Endothelial cell of umbilical vein (primary cell): ENCODE measurements at places on chromosomes 3 and 15.

DNA sequence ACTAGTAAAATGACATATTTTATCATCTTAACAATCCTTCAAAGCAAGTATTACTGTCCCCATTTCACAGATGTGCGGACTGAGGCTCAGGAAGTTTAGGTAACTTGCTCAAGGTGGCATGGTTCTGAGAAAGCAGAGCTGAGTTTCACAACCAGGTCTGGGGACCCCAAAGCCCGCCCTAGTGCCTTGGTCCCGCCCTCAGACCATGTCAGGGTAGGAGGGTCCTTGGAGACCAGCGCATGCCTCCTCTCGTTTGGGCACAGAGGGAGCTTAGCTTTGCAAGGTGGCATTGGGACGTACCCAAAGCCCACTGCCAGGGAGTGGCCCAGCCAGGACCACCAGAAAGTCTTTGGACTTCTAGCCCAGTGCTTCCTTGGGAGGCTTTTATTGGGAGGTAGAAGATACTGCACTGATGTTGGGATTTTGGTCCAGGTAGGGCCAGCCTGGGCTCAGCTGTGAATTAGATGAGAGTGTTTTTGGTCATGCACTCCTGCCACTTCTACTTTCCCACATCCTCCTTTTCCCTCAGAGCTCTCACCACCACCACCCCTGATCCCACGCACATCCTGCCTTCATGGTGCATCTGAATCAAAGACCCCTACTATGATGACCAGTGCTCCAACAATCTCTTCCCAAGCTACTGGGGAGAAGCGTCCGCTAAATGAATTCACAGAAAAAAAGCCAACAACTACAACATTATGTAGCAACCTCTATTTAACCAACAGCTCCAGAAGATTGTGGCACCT, 307.9 kb downstream of the TLE3 start:
- DNase-seq = no peak

DNA sequence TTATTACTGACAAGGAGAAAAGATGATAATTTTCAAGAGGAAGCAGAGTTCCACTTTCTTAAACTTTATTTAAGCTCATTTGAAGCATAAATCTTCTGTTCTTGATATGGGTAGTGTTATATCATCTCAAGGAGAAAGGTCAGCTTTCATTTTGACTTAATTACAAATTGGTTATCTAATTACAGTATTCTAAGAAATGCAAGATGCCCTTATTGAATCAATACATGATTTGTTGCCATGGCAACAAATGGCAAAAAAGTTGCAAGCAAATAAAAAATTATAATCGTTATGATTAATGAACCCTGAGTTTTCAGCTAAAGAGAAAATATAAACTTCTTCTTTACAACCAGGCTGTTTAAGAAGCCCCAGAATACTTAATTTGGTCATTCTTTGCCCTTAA, 622.7 kb downstream of the RBMS3 start:
- no peak for DNase-seq

DNA sequence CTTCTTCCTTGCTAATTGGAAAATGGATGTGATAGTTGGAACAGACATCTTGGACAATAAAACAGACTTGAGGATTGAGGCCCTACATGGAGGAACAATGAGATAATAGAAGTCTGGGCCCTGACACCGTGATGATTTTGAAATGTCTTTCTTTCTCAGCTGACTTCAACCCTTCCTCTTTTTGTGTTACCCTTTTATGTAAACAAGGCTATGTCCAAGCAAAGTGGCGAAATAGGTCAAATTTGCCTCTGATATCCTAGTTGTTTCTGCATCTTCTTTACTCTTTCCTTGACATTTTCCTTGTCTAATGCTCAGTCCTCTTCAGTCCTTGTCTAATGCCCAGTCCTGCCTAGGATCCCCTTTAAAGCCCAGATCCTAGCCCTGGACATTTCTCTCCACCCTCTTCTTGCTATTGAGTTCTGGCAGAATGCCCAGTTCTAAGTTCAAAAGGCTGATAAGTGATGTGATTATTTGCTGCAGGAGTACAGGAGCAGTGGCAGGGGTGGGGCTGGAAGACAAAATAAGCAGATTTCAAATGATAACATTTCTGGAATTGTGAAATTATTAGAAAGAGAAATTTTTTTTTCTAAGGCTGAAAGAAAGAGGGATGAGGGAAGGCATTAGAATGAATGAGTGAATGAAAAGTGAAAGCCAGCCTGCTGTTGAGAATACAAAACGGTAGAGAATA, 6.5 kb upstream of the VPS8 start:
- peak; percentile 6 for DNase-seq

- no peak for DNase-seq
Observed at GRCh38 chr3:14510838-14511622, 29.1 kb downstream of the GRIP2 start.

GRCh38 chr15:86629409-86630356, 550.0 kb downstream of the AGBL1 start:
- no peak for DNase-seq

GRCh38 chr3:17158941-17159682, 274.4 kb downstream of the PLCL2 start:
- DNase-seq = no peak

- no peak for DNase-seq
Observed at GRCh38 chr3:9175421-9175820, 74.0 kb downstream of the SRGAP3 start.

- DNase-seq = no peak
Observed at GRCh38 chr15:66864871-66865281, 162.8 kb downstream of the SMAD6 start.

GRCh38 chr3:67535006-67535405, 119.4 kb downstream of the SUCLG2 start:
- DNase-seq = no peak

DNA sequence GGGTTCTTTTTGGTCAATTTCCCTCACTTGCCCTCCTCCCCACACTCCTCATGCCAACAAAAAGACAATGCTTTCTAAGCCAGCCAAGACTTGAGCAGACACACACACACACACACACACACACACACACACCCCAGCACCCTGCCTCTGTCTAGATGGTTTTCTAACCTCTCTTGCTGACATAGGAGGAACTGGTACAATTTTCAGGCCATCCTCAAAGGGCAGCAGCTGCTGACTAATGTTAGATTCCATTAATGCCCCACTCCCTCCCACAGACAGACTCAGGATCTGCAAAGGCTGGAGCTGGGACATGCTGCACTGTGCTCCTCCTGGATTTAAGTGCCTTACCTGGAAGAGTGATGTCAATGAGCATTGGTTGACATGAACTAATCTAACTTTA, 438.4 kb downstream of the OCA2 start:
- no peak for DNase-seq

DNA sequence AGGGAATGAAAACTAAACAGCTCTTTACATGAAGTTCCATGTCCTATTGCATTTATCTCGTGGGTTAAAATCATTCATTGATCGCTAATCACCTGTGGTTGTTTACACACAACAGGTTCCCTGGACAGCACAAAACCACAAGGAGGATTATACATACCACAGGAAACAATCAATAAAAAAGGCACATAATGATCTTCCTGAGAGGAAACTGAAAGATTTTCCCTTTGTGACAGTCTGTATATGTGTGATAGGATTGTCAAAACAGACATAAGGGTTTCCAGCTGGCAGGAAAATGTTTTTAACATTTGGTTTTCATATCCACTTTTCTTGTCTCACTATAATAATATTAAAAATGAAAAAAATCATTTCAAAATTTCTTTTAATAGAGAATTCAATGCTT, 541.8 kb downstream of the NLGN1 start:
- peak; percentile 60 for DNase-seq

DNA sequence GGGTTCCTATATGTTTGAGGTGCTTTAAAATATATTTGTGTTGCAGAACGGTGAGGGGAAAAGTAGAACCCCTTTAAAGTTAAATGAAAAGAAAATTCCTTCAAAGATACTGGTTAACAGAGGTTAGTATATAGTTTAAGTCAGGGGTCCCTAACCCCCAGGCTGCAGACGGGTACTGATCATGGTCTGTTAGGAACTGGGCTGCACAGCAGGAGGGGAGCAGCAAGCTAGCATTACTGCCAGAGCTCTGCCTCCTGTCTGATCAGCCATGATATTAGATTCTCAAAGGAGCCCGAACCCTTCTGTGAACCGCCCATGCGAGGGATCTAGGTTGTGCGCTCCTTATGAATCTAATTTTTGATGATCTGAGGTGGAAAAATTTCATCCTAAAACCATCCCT, 37.5 kb upstream of the RFX7 start:
- no peak for DNase-seq

- no peak for DNase-seq
Observed at GRCh38 chr15:59994888-59995557, 9.1 kb upstream of the FOXB1 start.

GRCh38 chr3:30776186-30776815, 118.2 kb downstream of the GADL1 start:
- no peak for DNase-seq

- DNase-seq = no peak
Observed at GRCh38 chr3:13210221-13210975, 137.2 kb upstream of the IQSEC1 start.

DNA sequence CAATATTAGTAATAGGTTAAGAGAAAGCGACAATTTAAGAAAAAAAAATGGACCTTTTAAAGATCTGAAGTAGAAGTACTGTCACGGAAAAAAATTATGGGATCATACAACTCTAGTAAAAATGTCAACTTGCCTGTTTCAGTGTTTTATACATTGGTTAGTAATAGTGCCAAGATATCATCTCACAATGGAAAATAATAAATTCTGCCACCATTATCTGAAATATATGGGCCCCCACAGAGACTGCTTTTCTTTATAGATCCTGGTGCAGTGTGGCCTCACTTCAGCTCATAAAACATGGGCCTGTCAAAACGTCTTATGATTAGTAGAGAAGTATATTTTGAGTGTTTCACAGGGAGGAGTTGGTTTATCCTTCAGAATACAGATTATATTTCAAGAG, 266.3 kb upstream of the EPHA6 start:
- no peak for DNase-seq

- no peak for DNase-seq
Observed at GRCh38 chr3:119560160-119560559, 746 bp upstream of the CD80 start.

- DNase-seq = no peak
Observed at GRCh38 chr3:189944285-189945145, 176.2 kb downstream of the P3H2 start.

DNA sequence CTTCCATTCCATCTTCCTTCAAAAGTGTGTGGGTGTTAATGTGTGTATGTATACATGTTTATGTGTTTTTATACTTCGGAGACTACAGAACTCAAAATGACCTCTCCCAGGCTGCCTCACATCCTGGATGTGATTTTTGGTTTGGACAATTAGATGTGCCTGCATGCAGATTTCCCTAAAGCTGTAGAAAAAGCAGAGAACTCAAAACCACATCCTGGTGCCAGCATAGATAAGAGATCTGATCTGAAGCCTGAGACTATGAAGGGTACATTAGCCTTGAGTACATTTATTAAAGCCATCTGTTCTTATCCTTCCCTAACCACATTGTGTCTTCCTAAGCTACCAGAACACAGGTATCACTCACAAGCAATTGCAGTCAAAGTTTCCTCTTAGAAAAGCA, 319.4 kb upstream of the RASGRP1 start:
- DNase-seq = peak; percentile 68

GRCh38 chr3:185075547-185075946, 77.3 kb downstream of the C3orf70 start:
- no peak for DNase-seq

GRCh38 chr15:89021224-89021623, 67.0 kb upstream of the ABHD2 start:
- no peak for DNase-seq

DNA sequence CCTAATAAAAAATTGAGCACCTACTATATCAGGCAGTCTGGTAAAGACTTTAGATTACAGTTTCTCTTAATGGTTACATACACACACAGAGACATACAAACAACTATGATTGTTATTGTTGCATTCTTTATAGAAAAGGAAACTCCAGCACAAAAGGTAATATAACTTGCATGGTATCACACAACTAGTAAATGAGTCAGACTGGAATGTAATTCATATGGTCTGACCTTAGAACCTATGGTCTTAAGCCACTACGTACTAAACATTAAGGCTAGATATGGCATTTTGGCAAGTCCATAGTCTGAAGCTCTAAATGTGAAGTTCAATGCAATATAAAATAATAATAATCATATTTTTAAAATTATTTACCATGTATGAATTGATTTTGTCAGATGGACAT, 380.6 kb downstream of the LSAMP start:
- DNase-seq = no peak

- no peak for DNase-seq
Observed at GRCh38 chr3:144868506-144868905, 896.9 kb downstream of the DIPK2A start.

DNA sequence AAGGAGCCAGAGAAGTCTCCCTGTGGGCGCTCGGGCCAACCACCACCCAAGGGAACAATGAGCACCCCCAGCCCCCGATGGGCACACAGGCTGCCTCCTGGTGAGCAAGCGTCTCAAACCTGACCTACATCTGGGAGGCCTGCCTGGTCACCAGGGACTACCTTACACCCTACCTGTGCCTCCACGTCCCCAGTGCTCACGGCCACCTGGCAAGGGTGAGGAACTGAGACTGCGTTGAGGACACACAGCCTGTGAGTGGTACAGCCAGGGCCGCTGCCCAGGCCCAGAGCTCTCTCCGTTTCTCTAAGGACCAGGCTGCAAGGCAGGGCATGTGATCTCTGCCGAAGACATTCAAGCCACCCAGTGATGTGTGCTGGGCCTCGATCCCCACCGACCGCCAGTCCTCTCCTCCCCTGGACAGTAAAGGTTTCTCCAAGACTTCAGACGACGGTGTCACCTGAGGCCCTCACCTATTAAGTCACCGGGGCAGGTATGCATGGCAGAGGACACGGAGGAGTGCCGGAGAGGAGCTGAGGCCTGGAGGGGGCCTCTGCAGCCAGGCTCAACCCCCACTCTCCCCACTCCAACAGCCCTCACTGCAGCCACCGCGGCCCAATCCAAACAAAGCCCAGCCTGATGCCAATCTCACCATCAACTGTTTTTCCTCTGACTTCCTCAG, 2.8 kb downstream of the GOLGA8A start:
- no peak for DNase-seq

DNA sequence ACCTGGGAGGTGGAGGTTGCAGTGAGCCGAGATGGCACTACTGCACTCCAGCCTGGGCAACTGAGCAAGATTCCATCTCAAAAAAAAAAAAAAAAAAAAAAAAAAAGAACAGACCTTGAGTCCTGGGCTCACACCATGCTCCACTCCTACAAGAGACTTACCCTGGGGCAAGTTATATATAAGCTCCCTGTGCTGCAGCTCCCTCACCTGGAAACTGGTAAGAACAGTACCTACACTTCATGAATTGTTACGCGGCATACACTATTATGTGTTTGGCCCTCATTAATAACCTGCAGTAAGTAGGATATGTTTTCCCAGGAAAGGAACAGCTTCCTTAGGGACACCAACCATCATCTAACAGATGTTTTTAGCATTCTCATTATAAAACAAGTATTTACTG, 119.6 kb downstream of the FMN1 start:
- DNase-seq = no peak

DNA sequence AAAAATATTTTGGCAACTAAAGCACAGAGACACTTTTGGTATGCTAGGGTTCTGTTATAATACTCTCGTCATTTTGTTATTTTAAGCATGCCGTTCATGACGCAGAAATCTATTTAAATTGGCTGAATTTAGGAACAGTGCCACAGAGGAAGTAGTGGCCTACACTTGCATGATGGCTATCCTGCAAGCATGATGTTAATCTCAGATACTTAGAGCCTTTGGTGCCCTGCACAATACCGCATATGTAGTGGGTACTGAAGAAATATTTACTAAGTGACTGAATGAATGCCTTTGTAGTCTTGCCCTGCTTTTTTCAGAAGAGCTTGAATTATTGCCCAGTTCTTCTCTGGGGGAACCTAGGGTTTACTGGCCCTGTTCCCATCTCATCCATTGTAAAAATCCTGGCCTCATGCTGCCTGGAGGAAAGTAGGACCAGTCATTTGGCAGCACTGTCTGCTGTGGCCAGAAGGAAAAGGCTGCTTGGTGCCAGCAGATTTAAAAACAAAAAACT, 79.0 kb downstream of the SERPINI1 start:
- no peak for DNase-seq
